ENCODE measurements at places on chromosomes 13 and 19.

DNA sequence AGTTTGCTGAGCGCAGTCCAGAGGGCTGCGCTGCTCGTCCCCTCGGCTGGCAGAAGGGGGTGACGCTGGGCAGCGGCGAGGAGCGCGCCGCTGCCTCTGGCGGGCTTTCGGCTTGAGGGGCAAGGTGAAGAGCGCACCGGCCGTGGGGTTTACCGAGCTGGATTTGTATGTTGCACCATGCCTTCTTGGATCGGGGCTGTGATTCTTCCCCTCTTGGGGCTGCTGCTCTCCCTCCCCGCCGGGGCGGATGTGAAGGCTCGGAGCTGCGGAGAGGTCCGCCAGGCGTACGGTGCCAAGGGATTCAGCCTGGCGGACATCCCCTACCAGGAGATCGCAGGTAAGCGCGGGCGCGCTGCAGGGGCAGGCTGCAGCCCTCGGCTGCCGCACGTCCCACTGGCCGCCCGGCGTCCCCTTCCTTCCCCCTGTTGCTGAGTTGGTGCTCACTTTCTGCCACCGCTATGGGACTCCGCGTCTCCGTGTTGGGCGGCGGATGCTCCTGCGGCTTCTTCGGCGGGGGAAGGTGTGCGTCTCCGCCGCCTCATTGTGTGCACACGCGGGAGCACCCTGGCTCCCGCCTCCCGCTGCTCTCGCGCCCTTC is 772 bp downstream of the GPC6 start:
- no peak for DNase-seq

DNA sequence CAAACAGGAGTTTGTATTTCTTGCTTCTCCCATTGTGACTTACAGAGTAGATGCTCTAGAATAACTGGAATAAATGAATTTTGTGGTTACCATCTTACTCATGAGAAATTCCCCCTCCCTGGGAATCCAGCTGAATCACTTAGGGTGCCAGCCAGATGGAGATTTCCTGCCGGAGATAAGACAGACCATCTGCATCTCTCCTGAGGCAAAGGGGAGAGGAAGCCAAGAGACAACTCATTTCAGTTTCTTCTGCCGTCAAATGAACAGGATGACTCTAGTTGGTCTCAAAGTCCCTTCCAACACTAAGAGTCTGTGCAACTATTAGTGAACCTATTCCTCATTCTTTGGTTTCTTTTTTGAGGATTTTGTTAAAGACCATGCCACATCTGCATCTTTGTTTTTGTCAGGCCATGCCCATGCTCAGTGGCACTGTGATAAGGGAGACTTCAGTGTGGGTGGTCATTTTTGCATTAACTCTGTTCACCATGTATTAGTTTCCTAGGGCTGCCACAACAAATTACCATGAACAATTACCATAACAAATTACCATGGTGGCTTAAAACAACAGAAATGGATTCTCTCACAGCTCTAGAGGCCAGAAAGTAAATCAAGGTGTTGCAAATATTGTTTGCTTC is 112.8 kb downstream of the NDFIP2 start:
- DNase-seq: no peak

GRCh38 chr13:42592915-42593900 is 19.3 kb downstream of the TNFSF11 start:
- no peak for DNase-seq

DNA sequence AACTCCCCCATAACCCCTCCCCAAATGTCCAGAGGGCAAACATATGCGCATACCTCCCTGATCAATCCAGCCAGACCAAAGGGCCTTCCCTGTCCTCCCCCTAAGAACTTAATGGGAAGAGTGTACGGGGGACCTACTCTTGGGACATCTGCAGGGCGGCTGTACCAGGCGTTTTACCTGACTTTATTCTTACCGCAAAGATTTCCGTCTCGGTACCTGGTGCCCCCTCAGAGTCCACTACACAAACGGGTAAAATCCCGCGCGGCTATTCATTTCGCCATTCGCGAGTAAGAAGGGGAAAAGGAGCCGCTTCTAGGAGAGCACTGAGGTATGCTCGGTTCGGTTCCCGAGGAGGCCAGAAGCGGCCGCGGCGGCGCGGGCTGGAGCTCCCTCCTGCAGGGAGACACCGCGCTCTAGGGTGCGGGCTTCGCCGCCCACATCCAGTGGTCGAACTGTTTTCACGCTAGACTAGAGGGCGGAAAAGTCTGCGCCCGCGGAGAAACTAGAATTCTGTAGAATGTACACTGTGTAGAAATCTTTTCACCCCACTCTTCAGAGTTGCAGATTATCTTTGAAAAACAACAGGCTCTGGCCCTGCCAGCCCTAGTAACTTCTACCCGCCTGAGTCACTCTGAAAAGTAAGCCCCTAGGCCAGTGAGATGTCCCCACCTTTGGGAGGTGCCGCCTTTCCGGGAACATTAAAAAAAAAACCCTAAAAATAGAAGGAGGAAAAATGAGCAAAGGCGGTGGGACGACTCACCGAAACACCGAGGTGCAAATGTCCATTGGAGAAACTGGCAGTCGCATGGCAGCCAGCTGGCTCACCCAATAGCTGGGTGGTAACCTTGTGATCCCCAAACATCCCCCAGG is 3.8 kb upstream of the TSHZ3 start:
- DNase-seq: no peak

- DNase-seq: no peak
Measured at GRCh38 chr19:29952646-29953045, 10.6 kb downstream of the URI1 start.

GRCh38 chr13:111542530-111543341 is 222.3 kb downstream of the TEX29 start:
- DNase-seq: no peak
